ENCODE measurements at places on chromosomes 2 and 18.

DNA sequence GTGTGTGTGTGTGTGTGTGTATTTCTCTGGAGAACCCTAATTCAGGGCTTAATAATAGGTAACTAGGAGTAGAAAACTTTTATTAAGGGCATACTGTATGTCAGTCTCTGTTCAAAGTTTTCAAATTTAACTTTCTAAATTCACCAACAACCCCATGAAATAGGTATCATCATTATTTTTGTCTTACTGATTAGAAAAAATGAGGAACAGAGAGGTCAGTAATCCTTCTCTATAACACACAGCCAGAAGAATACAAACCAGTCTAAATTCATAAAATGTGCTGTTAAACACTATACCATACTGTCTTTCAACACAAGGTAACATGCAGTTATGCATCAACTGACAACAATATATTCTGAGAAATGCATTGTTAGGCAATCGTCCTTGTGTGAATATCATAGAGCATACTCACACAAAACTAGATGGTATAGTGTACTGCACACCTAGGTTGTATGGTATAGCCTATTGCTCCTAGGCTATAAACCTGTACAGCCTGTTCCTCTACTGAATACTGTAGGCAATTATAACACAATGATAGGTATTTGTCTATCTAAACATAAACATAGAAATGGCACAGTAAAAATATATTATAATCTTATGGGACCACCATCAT, 143.1 kb downstream of the PTH2R start:
- no peak for DNase-seq

DNA sequence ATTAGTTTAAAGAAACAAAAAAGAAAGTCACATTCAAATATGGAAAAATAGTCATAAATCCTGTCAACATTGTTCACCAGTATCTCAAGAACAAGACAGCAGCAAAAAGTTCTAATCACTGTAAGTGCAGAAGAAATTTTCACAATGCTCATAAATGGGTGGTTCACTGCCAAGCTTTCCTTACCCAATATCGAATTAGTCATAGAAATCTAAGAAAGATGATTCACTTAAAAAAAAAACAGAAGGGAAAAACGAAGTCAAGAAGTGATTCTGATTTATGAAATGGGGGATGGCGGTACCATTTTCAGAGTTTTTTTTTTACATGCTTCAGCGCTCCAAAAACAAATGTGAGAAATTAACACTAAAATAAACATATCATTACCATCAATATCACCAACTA, 156.7 kb downstream of the EXOC6B start:
- no peak for DNase-seq

- no peak for DNase-seq
These were observed 178.1 kb downstream of the BARD1 start for GRCh38 chr2:214631406-214631805.

GRCh38 chr2:199693861-199694260, 157.1 kb downstream of the FTCDNL1 start:
- DNase-seq = no peak

DNA sequence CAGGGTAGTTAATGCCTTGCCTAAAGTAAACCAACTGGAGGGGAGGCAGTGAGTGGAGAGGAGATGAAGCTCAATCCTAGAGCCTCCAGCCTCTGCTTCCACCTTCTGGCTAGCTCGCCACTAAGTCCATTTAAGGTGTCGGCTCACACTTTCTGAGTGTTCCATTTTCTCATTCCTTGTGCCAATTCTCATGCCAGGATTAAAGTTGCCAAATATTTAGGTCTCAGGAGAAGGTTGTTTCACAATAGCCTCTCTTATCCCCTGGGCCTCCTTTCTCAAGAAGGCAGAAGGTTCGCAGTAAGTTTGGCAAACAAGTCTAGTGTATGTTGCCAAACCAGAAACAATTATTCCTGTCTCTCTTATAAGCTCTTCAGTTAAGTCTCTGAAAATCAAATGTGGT, 57.2 kb downstream of the TACR1 start:
- no peak for DNase-seq

- no peak for DNase-seq
These were observed 117.1 kb downstream of the ZNF521 start for GRCh38 chr18:25234740-25235345.

- DNase-seq = no peak
These were observed 132.9 kb downstream of the SOCS6 start for GRCh38 chr18:70421471-70422390.

Measured in hypothalamus (tissue), 51 donors.